Choroid plexus epithelial cell (primary cell): ENCODE measurements at places on chromosomes 16 and 17.

GRCh38 chr16:4800290-4801041 is 2.0 kb downstream of the ROGDI start:
- no peak for DNase-seq

DNA sequence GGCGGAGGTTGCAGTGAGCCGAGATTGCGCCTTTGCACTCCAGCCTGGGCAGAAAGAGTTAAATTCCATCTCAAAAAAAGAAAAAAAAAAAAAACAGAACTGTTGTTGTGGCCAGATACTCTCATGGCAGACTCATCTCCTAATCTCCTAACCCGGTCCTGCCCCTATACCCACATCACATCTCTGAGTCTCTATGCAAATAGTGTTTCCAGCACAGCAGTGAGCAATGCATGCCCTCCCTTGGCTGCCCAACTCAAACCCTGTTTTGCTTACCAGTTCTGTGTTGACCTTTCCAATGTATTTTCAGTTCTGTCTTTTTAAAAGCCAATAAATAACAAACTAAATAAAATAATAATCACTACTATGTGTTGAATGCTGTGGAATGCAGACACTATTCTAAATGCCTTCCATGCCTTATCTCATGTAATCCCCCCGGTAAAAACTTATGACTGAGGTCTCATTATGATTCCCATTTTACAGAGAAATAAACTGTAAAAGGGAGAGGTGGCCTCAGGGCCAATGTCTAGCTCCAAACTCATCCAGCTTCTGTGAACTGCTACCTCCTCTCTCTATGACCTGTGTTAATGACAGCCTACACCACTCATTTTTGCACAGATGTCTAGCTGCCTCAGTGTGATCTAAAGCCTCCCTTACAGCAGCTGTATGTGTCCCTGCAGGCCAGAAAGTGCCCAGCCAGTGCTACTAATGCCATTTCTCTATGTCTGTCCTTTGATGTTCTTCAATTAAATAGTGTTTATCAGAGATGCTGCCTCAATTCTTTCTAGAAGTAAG is 289.8 kb downstream of the HS3ST3B1 start:
- DNase-seq = no peak

DNA sequence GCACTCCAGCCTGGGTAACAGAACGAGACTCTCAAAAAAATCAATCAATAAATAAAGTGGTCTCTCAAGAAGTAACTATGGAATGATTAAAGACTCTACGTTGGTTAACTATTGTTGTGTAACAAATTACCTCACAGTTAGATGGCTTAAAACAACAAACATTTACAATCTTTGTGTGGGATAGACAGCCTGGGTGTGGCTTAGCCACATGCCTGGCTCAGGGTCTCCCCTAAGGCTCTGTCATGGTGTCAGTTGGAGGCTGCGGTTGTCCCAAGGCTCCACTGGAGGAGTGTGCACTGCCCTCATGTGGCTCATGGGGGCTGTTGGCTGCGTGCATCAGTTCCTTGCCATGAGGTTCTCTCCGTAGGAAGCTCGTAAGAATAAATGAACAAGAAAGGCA is 294.5 kb downstream of the SNX29 start:
- DNase-seq = peak; percentile 41

- DNase-seq = no peak
Observed at GRCh38 chr17:64332502-64332901, 58.2 kb downstream of the PECAM1 start.

- peak; percentile 16 for DNase-seq
Observed at GRCh38 chr17:67098006-67098405, 53.7 kb downstream of the CACNG1 start.

DNA sequence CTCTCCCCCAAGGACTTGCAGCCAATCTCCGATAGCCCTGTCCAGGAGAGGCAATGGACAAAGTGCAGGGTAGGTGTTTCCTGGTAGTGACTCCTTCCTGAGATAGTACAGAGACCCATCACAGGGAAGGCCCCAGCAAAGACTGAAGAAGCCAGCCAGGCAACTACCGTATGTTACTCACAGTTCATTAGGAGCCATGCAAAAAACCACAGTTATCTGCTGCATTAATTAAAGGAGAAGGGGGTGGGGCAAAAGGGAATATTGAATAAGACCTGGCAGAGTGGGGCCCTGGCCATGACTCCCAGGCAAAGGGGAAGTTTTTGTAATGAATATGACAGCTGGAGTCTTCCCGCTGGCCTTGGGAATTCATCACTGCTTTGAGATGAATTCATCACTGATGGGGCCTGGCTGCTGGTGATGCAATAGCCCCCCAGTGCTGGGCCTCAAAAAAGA is 2.5 kb upstream of the SLC13A2 start:
- no peak for DNase-seq

DNA sequence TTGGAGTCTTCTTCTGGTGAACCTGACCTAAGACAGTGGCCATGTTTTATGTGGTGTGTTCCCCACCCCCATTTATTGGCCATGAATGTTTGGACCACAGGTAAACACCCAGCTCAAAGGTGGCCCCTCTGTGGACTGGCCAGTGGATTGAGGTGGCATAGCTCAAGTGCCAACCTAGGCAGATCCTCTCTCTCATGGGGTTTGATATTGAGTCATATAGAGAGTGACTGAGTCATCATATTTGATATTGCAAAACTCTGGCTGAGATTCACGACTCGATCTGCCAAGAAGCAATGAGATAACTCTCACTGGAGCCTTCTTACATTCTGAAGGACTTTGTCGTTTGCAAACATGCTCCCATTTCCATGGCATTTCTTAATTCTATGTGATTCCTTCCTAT is 10.5 kb upstream of the TEKT3 start:
- peak; percentile 85 for DNase-seq

DNA sequence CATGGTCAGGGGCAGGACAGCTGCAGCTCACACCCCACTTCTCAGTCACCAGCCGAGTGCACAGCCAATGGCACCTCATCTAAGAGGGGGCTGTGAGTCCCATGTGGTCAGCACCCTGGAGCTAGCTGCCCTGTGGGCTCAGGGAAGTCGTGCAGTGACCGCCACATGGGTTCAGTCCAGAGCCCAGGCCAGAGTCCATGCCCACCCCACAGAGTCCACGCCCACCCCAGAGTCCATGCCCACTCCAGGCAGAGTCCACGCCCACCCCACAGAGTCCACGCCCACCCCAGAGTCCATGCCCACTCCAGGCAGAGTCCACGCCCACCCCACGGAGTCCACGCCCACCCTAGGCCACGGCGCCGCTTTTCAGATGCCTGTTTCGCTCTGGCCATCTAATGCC is 24.1 kb downstream of the SLC7A5 start:
- no peak for DNase-seq

DNA sequence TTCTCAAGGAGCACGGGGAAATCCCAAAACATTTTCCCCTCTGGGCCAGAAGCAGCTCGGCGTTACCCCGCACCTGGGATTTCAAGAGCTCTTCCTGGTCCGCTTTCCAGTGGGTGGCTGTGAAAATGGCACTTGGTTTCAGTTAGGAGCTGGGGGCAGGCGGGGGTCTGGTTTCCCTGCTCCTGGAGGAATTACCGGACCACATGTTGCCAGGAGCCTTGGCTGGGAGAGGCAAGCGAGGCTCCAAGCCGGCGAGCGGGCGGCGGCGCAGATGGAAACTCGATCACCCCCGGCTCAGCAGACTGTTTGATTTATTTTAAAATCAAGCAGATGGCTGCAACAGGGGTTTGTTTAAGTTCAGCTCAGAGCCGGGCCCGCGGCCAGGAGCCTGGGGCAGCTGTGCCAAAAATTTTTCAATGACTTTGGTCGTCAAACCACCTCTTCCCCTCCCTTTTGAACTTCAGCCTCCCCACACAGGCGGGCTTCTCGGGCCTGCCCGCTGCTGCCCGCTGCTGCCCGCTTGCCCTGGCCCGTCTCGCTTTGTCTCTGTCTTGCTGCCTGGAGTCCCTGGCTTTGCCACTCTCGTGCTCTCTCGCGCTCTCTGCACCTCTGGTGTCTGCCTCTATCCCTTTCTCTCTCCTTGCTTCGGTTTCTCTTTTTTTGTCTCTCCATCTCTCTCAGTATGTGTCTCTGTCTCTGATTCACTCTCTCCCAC is 108.0 kb upstream of the CIBAR2 start:
- DNase-seq = peak; percentile 77

GRCh38 chr16:22217890-22218730 is 12.0 kb downstream of the EEF2K start:
- DNase-seq = no peak

DNA sequence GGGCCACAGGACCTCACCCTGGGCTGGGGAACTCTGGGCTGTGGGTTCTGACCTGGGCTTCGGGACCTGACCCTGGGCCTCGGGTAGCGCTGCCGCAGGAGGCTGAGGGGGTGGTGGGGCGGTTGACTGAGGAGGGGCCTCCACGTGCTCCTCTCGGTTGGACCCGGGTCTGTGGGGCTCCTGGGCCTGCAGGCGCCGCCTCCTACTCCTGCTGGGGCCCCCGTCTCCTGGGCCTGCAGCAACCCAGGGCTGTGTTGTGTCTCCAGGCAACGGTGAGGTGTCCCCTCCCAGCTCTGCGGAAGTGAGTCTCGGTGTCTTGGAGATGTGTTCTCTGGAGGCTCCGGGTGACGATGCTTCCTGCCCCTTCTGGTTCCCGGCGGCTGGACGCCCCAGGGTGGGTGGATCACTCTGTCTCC is 41.5 kb upstream of the GNG13 start:
- peak; percentile 26 for DNase-seq

GRCh38 chr17:14340857-14341754 is 40.2 kb downstream of the HS3ST3B1 start:
- no peak for DNase-seq

GRCh38 chr17:74243013-74243755 is 29.8 kb downstream of the TTYH2 start:
- DNase-seq = no peak

GRCh38 chr16:64074706-64075105 is 1047.2 kb downstream of the CDH11 start:
- DNase-seq = no peak

DNA sequence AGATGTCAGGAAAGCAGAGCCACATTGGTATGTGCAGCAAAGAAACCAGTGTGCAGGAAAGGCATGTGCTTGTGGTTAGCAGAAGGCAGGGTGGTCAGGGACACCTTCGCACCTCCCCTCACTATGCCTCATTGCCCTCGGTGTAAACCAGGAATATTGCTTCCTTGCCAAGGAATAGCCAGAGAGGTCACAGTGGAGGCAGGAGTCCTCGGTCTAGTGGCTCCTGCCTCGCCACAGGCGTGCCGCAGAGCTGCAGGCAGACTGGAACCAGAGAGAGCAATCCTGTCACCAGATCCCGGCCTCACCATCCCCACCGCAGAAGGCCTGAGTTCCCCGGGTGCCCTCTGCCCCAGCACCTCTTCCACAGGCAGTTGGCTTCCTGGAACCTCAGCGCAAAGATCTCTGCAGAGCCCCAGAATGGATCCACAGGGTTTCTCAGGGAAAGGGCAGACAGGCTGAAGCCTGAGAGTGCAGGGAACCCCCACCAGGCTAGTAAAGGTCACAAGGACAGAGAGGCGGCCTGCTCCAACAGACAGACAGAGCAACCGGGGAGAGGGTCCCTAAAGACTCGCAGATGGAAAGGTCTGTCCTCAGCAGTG is 21.6 kb downstream of the CCDC182 start:
- no peak for DNase-seq

- no peak for DNase-seq
Observed at GRCh38 chr16:80150978-80151721, 389.6 kb upstream of the DYNLRB2 start.

DNA sequence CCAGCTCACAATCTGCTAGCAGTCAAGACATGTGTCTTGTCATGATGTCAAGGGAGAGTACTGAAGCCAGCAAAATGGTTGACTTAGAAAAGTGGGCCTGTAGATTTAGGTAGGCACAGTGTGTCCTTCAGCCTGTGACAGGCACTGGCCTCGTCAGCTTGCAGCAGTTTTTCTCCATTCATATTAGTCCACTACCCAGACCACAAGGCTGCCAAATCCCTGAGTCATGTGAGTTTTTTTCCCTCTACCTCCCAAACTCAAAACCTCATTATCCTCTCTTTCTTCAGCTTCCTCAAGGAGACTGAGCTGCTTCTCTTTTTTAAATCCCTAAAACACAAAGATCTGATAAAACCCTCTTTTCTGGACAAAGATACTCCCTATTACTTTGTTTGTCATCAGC is 102.6 kb upstream of the HS3ST3A1 start:
- DNase-seq = peak; percentile 42

DNA sequence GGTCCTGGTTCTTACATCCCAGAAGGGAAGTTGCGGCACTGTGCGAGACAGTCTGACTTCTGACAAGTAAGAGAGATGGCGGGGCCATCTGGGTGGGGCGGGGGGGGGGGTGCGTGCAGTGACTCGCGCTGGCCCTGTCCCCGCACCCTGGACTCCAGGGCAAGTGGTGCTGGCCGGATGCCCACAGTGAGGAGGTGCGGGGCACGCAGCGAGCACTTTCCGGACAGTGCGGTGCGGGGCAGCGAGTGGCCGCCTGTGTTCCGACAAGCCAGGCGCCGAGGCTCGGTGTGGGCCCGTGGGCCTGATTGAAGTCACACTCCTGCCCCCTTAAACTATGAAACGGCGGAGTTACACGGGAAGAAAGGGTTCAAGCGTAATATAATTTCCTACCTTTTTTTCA is 106.4 kb downstream of the BANP start:
- DNase-seq = no peak

- peak; percentile 84 for DNase-seq
Observed at GRCh38 chr16:27367461-27368357, 34.3 kb upstream of the IL21R start.

- DNase-seq = peak; percentile 68
Observed at GRCh38 chr17:82231562-82232321, 2.9 kb downstream of the SLC16A3 start.

DNA sequence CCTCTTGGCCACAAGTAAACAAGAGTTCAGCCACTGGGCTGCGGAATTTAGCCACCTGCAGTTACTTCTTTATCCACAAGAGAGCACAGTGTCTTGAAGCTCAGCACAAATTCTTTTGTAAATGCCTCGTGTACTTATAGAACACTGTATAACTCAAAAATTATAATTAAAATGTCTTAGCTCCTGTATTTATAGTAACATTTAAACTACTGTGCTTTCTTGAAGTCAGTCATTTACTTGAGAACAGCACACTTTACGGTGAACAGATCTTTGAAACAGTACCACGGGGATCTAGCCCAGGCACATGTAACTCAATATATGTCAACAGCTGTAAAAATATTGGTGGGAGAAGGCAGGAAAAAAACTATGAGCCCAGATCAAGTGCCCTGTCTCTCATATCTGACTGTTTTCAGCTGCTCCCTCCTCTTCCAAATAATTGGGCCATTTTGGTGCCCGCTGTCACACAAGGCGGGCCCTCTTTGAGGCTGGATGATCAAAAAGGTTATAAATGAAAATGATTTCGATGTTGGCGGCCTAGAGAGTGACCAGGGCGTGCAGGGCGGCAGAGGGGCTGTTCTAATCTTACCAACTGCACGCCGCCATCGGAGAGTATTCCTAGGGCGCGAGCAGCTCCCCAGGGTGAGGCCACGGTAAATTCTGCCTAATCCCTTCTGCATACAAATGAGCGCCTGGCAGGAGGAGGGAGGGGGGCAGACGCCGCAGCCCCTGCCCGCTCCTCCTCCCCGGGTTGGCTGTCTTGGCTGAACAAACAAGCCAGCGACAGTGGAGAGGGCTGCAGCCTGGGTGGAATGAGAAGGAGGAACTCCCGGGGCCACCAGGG is 183.2 kb downstream of the C16orf78 start:
- peak; percentile 83 for DNase-seq

- no peak for DNase-seq
Observed at GRCh38 chr17:75270966-75271232, at the start of gene MIF4GD. TSS of gene MIF4GD (minus strand) at chr17:75271231. CDS start at chr17:75270195, 1,036 bp downstream.

- peak; percentile 74 for DNase-seq
Observed at GRCh38 chr17:9676820-9677310, 31.5 kb downstream of the USP43 start.
